ENCODE measurements at places on chromosomes 6 and 20. TPM values are rescaled to one million over a fixed set of nuclear protein-coding genes. Genes with fewer than 3 reads are reported as not detected.

Gene KCNQ5
- 4.5 TPM for total RNA-seq

Gene PNPLA1
- total RNA-seq, result not detected

Gene TXLNB
- total RNA-seq, result not detected

Gene SLC17A9
- 30.0 TPM for total RNA-seq

GRCh38 chr6:90173262-90173925 is 123.2 kb downstream of the BACH2 start:
- H3K4me1 ChIP-seq, result peaks cover 34% of the 10 kb centered on the region
- DNase-seq, result no peak
- H3K27me3 ChIP-seq, result no peaks in the 10 kb centered on the region
- H3K27ac ChIP-seq, result no peak overlapping the region
- no peak overlapping the region for H3K4me3 ChIP-seq

- no peaks in the 10 kb centered on the region for H3K36me3 ChIP-seq
- H3K4me1 ChIP-seq, result no peaks in the 10 kb centered on the region
- peak overlapping the region; percentile 19 for H3K4me3 ChIP-seq
- H3K27me3 ChIP-seq, result no peaks in the 10 kb centered on the region
- no peak overlapping the region for H3K27ac ChIP-seq
- DNase-seq, result no peak
Observed at GRCh38 chr6:17042422-17043147, 59.3 kb upstream of the STMND1 start.

Gene ZNF391
- 0.75 TPM for total RNA-seq

GRCh38 chr20:15836634-15837033 is 736.6 kb downstream of the KIF16B start:
- H3K4me1 ChIP-seq, result no peaks in the 10 kb centered on the region
- no peak overlapping the region for H3K4me3 ChIP-seq
- no peaks in the 10 kb centered on the region for H3K36me3 ChIP-seq
- H3K27ac ChIP-seq, result no peak overlapping the region
- DNase-seq, result no peak

DNA sequence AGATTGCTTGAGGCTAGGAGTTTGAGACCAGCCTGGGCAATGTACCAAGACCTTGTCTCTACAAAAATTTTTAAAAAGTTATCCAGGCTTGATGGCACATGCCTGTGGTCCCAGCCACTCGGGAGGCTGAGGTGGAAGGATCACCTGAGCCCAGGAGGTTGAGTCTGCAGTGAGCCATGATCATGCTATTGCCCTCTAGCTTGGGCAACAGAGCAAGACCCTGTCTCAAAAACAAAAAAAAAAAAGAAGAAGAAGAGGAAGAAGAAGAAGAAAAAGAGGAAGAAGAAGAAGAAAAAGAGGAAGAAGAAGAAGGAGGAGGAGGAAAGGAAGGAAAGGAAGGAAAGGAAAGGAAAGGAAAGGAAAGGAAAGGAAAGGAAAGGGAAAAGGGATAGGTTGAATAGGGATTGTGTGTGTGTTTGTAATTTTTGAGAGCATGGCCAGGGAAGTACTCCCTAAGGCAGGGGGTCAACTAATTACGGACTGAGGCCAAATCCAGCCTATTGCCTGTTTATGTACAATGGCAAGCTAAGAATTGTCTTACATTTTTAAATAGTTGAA is 43.0 kb upstream of the ZNF217 start:
- no peaks in the 10 kb centered on the region for H3K36me3 ChIP-seq
- peak; percentile 7 for DNase-seq
- no peaks in the 10 kb centered on the region for H3K27me3 ChIP-seq
- no peaks in the 10 kb centered on the region for H3K4me1 ChIP-seq
- H3K4me3 ChIP-seq, result no peak overlapping the region

DNA sequence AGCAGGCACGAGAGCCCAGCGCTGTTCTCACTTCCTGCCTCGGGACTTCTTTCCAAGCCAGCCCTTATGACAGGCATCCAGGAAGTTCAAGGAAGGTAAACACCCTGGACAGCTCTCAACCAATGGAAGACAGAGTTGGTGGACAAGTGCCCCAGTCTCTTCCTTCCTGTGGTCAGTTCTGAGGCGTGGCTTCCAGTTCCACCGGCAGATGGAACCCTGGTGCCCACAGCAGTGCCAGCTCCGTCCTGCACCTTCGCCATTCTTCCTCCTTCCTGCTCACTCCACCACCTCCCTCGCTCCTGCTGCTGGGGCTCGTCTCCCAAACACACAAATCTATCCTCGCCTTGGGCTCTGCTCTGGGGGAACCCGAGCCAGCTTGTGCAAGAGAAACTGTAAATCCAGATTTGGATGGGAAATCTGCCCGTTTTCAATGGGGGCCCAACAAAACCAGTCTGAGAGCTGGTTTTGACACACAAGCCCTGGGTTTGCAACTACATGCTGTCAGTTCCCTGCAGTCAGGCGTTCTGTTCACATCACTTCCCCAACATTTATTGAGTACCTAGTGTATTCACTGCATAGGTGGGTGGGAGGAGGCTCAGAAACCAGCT is 162.7 kb downstream of the GRM4 start:
- no peaks in the 10 kb centered on the region for H3K4me1 ChIP-seq
- H3K4me3 ChIP-seq, result no peak overlapping the region
- no peaks in the 10 kb centered on the region for H3K27me3 ChIP-seq
- H3K36me3 ChIP-seq, result no peaks in the 10 kb centered on the region
- no peak overlapping the region for H3K27ac ChIP-seq
- no peak for DNase-seq

- no peak overlapping the region for H3K4me3 ChIP-seq
- H3K4me1 ChIP-seq, result peaks cover 3% of the 10 kb centered on the region
- no peaks in the 10 kb centered on the region for H3K27me3 ChIP-seq
- no peak overlapping the region for H3K27ac ChIP-seq
- no peaks in the 10 kb centered on the region for H3K36me3 ChIP-seq
- DNase-seq, result no peak
Observed at GRCh38 chr6:110529907-110530306, 53.5 kb upstream of the SLC22A16 start.

Gene SLC22A2
- not detected for total RNA-seq

GRCh38 chr20:31593221-31594001 is 11.7 kb upstream of the ID1 start:
- DNase-seq, result no peak
- no peak overlapping the region for H3K4me3 ChIP-seq
- no peaks in the 10 kb centered on the region for H3K36me3 ChIP-seq
- H3K27me3 ChIP-seq, result no peaks in the 10 kb centered on the region
- H3K27ac ChIP-seq, result no peak overlapping the region

Gene TAPBP
- total RNA-seq, result 185 TPM

All from ascending aorta (tissue), 2 donors.